Femur (tissue), 1 donor: ENCODE measurements at places on chromosomes 11 and 22.

- DNase-seq, result no peak
Measured at GRCh38 chr11:26983645-26984044, 10.3 kb upstream of the FIBIN start.

- no peak for DNase-seq
Measured at GRCh38 chr11:70824605-70825245, 426.4 kb downstream of the CTTN start.

DNA sequence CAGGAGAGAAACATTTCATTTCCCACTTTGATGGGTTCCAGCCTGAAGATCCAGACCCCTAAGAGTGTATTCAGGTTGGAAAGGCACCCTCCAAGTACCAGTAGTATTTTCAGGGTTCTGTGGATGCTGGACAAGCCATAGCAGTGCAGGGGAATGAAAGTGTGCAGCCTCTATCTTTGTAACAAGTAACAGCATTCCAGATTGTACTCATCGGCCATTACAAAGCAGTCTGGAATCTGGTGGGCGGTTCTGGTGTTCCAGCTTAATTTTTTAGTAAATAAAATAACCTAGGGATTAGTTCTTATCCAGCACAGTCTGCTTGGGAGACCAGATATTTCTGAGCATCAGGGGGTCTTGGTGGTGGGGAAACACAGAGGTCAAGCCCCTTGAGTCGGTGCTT, 22.6 kb downstream of the APLNR start:
- DNase-seq, result no peak

DNA sequence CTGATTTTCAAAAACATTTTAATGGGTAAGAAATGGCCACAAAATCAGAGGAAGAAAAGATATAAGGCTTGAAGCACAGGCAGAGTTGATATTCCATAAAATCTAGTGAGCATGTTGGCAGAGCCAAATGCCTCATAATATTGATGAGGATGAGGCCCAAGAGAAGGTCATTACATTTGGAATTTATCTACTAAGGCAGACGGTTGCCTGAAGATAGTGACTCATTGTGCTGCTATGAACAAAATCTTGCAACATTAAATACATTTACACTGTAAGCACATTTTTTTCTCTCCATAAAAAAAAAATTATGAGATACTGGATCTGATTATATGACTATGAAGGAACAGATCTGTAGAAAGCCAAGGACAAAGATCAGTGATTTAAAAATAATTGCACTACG, 881.4 kb upstream of the CHORDC1 start:
- DNase-seq, result no peak

DNA sequence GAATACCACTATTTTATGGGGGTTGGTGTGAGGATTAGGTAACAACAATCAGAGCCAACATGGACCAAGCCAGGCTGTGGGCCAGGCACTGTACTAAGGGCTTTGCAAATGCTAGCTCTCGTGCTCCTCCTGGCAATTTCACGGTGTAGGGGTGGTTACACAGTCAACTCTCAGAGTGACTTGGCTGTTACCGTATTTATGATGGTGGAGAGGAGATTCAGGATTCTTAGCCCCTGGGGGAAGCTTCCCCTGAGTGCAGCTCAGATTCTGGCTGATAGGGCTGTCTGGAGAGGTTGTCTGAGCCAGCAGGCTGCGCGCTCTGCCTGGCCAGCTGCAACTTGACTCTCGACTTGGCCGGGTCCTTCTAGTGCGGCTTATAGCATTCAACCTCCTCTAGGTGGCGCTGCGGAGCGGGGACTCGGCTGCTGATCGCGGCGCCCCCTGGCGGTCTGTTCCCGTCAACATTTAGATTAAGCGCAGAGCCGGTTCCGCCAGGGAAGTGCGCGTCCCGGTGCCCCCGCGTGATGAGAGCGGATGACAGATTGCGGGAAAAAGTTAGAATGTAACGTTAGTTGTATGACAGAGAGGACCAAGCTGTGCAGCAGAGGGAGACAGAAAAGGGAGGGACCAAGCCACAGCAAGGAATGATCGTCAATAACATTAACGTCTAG, 4.5 kb upstream of the NCF4 start:
- DNase-seq, result peak; percentile 95
